ENCODE measurements at places on chromosomes 16 and 17.
A peak's percentile ranks its signal among the peaks of the same experiment; 100 is the strongest.

DNA sequence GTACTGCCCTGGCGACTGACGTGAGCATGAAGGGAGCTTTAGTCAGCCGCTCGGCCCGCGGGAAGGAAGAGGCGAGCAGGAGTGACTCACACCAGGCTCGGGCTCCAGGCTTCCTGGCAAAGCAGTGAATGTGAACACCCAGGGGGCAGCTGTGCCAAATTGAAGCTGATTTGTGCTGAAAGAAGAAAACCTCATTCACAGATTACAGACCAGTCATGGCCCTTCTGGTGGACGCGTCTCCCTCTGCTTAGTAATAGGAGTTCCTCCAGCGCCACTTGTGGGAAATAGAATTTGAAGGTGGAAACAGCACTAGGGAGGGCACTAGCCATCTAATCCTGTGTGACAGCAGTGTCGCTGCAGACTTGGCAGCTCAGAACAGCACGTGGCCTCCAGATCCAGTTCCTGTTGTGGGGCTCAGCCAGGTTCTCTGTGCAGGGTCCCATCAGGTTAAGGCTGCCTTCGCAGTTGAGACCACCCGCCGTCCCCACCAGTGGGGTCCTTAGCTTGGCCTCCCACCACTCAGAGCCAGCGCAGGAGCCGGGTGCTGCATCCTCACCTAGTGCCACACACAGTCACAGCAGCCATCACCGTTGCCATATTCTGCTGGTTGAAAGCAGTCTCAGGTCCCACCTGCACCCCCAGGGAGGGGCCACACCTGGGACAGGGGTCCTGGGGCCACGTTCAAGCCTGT is 164.5 kb upstream of the CHMP6 start:
- DNase-seq, result no peak

DNA sequence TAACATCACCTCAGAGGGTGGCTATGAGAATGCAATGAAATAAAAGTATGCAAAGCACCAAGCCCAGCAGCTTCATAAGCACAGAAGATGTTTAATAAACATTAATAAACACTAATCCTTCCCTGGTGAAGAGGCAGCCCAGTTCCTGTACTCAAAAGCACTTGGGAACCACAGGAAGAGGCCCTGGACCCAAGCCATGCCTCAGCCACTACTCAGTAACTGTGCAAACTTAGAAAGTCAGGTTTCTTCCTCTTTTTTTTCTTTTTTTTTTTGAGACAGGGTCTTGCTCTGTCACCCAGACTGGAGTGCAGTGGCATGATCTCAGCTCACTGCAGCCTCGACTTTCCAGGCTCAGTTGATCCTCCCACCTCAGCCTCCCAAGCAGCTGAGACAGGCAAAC is 5.3 kb downstream of the ARHGAP17 start:
- DNase-seq, result no peak

- DNase-seq, result no peak
These were observed 34.1 kb upstream of the CCR7 start for GRCh38 chr17:40599468-40599763.

DNA sequence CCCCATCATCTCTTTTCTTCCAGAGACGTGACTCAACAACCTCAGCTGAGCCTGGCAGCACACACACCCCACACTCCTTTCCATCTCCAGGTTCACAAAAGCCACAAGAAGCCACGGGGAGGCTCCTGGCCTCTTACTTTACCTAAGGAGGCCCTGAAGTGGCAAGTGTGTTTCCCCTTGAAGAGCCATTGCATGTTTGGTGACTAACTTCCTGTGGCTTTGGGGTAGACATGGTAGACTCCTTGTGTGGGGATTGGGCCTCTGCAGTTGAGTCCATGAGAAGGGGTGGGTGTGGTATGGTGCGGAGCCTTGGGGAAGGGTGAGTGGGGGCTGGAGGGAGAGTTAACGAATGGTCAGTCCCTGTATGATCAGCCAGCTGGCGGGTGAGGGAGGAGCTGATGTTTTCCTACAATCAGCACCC is 24.2 kb downstream of the SAP30BP start:
- no peak for DNase-seq

DNA sequence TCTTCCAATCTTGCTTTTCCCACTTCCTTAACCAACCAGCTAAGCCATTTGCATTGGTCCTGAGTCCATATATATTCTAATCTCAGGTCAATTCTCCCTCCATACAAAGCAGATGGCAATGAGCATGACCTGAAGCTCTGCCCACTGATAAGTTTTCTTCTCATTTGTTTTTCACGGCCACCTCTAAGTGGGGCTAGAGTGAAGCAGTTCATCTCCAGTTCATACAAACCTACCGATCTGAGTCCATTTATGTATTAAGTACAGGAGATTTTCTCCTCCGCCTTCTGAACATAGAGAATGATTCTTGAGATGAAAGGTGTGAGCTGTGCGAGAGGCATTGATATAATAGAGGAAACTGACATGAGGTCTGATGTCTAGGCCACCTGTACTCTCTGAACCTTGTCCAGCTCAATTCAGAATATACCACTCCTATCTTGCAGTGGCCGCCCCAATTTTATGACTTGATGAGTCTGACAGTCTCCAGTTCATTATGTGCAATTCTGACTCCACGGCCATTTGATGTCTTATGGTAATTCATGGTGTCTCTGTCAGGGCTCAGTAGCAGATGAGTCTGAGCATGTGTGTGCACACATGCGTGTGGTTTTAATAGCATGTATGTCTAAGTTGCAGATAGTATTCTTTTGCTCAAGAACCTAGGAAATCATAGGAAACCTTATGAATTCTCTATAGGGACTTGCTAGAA is 329.8 kb downstream of the PMP22 start:
- DNase-seq, result no peak

- DNase-seq, result no peak
These were observed 17.8 kb upstream of the METRNL start for GRCh38 chr17:83061586-83061985.

GRCh38 chr16:84911486-84912216 is 91.9 kb downstream of the CRISPLD2 start:
- no peak for DNase-seq

DNA sequence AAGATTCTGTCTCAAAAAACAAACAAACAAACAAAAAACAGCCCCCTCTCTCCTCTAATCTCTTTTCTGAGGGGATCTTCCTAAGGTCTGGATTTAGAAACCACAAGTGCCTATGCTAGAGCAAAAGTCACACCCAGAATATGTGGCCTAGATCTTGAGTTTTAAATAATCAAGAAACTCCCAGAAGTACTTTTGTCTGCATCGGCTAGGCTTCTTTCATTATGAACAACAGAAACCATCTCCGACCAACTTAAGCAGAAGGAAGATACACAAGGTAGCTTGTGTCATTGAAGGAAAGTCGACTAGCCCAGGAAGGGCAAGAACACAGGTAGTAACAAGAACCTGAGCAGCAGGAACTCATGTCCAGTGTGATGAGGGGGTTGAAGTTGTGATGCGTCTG is 73.9 kb upstream of the KIFC3 start:
- DNase-seq, result no peak

DNA sequence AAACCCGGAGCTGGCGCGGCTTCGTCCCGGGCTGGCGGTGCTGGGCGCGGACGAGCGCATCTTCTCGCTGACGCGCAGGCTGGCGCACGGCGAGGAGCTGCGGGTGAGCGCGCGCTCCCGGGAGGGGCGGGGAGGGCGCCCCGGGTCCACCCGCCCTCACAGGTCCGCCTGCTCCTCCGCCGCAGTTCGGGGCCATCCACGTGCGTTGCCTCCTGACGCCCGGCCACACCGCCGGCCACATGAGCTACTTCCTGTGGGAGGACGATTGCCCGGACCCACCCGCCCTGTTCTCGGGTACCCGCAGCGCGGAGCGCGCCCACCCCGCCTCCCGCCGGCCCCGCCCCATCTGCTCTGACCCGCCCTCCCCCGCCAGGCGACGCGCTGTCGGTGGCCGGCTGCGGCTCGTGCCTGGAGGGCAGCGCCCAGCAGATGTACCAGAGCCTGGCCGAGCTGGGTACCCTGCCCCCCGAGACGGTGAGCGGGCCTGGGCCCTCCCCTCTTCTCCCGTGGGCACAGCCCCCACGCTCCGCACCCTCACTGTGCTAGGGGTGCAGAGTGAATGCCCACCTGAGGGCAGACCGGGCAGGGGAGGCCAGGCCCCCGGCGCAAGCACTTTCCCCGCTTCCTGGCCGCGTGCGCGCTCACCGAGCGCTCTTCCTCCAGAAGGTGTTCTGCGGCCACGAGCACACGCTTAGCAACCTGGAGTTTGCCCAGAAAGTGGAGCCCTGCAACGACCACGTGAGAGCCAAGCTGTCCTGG is 1.4 kb downstream of the HAGHL start:
- DNase-seq, result no peak

DNA sequence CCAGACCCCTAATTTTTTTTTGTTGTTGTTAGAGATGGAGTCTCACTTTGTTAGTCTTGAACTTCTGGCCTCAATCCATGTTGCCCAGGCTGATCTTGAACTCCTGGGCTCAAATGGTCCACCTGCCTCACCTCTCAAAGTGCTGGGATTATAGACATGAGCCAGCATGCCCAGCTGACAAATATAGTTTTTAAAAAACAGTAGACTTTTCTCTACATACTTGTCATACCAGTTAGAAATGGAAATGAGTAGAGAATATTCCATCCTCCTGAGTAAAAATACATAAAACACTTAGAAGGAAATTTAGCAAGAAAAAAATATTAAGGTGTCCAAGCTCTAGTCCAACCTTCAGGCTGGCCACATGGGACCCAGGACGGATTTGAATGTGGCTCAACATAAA is 21.4 kb downstream of the C16orf78 start:
- DNase-seq, result no peak

- DNase-seq, result no peak
These were observed 30.4 kb upstream of the ERN1 start for GRCh38 chr17:64160378-64160777.

DNA sequence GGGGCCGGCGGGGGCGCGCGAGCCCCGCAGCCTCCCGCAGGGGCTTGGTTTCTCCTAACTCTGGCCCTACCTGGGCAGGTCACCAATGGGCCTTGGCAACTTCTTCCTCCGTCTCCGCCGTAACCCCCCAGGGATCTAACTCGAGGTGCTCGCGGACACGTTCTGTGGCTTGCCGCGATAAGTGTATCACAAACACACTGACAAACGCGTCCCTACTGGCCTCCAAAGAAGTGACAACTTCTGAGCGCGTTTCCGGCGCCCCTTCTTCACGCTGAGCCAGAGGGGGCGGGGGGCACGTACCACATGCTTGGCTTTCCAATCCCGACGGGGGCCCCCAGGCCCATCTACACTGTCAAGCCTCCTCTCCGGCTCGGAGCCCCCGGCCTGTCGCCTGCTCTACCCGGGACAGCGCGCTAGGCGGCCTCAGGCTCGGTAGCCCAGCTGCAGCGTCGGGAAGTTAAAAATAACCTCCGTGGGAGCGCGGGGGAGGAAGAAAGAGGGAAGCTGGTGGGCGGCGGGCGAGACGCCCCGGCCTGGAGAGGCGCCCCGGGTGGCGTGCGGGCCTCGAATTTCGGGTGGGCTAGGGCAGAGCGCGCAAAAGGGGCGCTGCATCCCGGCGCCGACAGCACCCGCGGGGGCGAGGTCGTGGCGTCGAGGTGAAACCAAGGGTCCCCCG is 725 bp upstream of the SPHK1 start:
- no peak for DNase-seq

DNA sequence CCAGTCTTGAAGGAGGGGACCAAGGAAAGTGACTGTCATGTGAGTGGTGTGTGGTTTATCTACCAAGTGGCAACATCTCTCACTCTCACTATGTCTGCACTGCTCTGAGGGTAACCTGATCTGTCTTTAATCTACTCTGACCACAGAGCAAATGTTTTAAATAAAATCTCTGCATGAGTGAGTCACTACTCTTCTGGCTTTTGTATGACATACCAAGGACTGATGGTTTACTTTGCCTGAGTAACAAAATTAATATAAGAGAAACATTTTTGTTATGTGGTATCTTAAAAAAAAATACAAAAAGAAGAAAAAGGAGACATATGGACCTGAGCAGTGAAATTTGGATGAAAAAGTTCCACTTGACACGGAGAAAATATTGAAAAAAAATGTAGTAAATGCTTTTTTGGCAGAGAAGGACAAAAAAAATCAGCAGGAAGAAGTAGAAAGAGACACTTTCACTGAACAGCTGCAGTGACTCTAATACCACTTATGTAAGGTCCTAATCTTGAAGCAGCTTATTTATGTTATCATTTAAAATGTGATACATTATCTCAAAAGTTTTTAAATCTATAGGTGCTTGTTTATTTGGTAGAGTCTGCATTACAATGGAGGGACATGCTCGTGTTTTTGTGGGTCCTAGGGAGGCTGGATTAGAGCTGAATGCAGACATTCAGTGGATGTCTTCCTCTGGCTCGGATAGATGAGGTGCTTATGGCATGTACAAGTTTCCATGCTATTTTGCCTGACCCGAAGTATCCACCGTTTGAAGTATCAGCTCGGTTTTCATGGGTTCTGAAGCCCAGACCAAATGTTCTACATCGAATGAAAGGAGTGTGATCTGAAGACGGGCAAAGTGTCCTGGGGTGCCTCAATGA is 240.7 kb downstream of the MAP2K6 start:
- no peak for DNase-seq

GRCh38 chr17:80876950-80877728 is 114.5 kb upstream of the CHMP6 start:
- no peak for DNase-seq

DNA sequence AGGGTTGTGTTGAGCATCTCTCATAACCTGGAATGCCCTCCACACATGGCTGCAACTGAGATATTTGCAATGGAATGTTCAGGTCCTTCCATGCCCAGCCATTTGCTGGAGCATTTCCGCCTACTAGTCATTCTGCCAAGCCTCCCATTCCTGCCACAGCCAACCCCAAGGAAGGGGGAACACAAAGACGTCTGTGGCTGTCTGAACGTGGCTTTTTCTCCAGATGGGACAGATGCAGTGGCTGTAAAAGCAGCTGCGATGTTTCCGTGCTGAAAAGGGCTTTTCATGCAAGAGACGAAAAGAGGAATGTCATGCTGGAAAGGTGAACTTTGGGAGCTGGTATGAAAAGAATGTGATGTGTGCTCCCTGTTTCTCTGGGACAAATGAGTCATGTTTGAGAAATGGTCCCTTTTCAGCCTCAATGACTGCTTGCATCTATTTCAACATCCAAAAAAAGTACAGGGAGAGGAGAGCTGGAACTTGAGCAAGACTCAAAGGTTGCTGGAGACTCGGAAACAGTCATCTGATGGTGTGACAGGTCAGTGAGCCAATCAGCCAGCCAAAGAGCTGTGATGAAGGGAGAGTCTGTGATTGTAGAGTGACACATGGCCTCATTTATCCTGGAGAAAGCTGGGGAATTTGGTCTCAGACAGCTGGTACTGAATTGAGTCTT is 208.9 kb downstream of the SHISA9 start:
- no peak for DNase-seq

GRCh38 chr17:57296231-57296630 is 39.9 kb downstream of the MSI2 start:
- peak; percentile 70 for DNase-seq

- no peak for DNase-seq
These were observed 21.7 kb downstream of the SPHK1 start for GRCh38 chr17:76405967-76406647.

DNA sequence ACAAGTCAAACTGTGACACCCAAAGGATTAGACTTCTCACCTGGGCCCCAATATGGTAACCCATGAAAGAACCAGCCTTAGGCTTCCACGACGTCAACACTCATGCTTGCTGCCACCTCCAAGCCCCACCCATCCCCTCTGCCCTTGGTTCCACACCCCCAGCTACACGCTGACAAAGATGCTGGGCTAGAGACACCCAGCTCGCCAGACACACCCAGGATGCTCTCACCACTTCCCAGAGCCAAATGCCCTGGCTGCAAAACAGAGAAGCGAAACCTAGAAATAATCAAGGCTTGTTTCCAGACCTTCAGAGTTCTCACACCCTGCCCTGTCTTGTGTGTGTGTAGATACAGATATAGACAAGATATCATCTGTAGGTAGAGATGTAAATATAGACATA is 26.0 kb upstream of the ADCY9 start:
- no peak for DNase-seq

GRCh38 chr16:87463722-87464690 is 28.8 kb downstream of the ZCCHC14 start:
- no peak for DNase-seq

Measured in NCI-H1436 treated with DMSO at 0.1 percent for 48 hours (cell line).